ENCODE measurements at places on chromosomes 13 and 19.
A peak's percentile ranks its signal among the peaks of the same experiment; 100 is the strongest.

- DNase-seq = peak; percentile 32
Measured at GRCh38 chr13:91381371-91381770, 17.1 kb upstream of the GPC5 start.

- DNase-seq = no peak
Measured at GRCh38 chr19:55656988-55657747, 2.3 kb downstream of the U2AF2 start.

DNA sequence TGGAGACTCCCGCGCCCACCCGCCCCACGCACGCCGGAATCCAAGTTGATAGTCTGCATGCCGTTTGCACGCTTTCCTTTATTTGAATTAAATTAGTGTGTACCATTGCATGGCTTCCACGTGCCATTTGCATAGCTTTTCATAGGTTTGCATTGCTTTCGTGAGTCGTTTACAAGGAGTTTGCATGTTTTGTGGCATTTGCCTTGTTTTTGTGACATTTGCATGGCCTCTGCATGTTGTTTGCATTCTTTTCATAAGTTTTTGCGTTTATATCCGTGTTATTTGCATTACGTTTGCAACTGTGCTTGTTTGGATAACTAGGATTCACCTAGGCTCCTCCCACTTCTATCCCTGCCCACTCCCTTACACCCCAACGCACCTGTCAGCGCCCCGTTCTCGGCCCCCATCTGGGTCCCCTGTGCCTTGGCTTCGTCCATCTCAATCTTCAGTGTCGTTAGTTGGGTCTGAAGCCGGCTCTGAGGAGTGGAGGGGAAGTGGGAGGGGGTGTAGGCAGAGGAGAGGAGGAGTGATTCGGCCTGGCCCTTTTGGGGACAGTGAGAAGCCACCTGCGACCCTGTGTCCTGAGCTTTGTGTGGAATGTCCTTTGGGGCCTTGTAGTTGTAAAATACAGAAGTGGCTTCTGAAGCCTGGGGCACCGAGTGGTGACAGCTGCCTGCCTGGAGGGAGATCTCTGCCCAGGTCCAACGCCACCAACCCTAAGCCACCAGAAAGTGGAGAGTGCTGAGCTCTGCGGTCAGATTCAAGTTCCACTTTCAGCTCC, 2.4 kb downstream of the CCDC194 start:
- DNase-seq = no peak

DNA sequence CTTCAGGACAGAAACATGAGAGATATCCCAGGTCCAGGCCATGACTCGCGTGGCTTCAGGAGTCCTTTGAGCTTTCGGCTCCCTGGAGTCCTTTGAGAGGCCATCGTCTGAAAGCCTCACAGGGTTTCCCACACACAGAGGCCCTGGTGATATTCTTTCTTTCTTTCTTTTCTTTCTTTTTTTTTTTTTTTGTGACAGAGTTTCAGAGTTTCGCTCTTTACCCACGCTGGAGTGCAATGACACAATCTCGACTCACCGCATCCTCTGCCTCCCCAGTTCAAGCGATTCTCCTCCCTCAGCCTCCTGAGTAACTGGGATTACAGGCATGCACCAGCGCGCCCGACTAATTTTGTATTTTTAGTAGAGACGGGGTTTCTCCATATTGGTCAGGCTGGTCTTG, 5.5 kb downstream of the SIN3B start:
- DNase-seq = no peak

- DNase-seq = no peak
Measured at GRCh38 chr19:48926909-48927308, 6.6 kb upstream of the DHDH start.

DNA sequence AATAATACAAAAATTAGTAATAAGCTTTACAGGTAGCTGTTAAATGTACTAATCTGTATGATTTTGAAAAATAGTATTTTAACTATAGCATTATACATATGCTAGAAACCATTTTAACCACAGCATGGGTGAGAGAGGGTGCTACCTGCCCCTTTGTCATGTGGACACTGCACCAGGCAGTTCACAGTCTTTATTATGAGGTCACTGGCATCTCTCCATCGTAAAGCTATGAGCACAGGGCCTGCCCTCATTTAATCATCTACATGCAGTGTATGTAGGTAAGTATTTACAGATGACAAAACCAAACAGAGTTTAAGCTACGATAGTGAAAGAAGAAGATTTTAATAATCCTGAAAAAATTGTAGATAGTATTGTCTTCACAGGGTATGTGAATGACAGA, 21.7 kb downstream of the EDNRB start:
- no peak for DNase-seq

- peak; percentile 52 for DNase-seq
Measured at GRCh38 chr13:75636436-75637180, 478 bp downstream of the LMO7 start.

DNA sequence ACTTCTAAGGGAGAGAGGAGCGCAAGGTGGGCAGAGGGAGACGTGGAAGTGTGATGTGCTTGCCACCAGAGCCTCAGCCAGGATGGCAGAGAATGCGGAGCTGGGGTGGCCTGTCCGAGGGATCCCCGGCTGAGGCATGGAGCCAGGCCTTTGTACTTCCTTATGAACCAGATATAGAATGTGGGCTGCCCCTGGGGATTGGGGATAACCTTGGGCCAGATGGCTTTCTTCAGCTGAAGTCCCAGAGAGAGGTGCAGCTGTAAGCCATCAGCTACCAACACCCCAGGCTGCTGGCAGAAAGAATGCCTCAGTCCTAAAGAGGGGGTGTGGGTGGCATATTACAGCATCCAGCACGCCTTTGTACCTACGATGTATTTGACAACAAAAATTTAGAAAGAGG, 25.5 kb upstream of the FBXO17 start:
- DNase-seq = no peak

- DNase-seq = peak; percentile 61
Measured at GRCh38 chr19:45311621-45312020, 11.1 kb downstream of the CKM start.

GRCh38 chr19:34475975-34476594, 5.5 kb upstream of the WTIP start:
- no peak for DNase-seq

DNA sequence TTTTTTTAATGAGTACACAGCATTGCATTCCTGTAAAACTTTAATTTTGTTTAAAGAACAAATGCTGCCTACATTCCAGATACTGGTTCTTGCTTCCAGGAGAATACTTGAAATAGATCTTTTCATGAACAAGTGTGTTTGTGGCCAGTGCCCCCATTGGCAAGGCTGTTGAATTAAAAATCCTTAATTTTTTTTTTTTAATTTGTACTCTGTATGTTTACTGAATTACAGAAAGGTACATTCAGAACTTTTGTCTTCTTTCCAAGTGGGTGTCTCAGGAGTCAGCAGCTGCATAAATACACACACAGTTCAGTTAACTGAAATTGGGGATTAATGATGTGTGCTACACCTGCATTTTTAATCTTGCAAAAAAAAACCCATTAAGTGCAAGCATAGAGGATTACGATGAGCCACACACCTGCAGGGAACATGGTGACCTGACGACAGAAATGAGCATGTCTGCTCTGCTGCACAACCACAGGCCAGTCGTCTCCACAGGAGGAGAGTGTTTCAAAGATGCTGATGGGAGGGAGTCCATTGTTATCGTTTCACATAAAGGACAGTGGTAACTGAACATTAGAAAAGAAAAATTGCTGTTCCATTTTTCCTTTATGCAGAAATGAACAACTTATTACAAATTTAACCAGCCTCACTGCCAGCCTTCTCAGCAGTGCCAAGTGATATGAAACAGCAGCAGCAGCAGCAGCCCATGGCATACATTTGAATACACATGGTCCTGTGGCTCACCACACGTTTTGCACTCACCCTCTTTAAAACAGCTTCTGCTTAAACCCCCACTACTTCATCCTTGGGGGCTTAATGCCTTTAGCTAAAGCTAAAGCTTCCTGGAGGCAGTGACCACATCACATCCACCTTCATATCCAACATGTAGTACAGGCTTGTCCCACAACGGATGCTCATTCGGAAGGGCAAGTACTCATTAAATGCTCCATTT, 72.3 kb upstream of the RFC3 start:
- DNase-seq = no peak

GRCh38 chr19:51227326-51227725, 2.4 kb downstream of the CD33 start:
- DNase-seq = no peak

DNA sequence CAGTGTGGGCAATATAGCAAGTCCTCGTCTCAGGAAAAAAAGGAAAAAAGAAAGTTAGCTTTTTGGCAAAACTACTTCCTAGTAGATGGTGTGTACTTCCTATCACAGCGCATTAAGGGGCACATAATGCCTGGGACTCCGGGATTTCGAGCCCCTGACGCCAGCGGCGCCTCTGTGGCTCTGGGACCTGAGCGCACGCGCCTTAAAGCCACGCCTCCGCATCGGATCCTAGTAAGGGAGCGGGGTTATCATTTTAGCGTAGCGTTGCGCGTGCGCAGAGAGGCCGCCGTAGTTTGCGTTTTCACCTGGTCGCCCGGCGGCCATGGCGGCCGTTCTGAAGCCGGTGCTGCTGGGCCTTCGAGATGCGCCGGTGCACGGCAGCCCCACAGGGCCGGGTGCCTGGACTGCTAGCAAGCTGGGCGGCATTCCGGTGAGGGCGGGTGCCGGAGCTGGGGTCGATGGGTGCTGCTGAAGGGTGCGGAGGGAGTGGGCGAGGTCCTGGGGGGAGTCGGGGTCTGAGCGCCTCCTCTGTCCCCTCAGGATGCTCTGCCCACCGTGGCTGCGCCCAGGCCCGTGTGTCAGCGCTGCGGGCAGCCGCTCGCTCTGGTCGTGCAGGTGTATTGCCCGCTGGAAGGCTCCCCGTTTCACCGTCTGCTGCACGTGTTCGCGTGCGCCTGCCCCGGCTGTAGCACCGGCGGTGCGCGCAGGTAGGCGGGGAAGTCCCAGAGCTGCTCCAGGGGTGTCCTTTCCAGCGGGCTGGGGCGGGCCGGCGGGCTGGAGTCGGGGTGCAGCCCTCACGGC, at the start of gene PDCD2L:
TSS of gene PDCD2L (plus strand) at position 291 of the 801 bp plus-strand sequence. CDS start at position 323, 32 bp downstream.
- DNase-seq = peak; percentile 96

All from SW480 (cell line).